ENCODE measurements at places on chromosomes 16 and 17. TPM values are rescaled to one million over a fixed set of nuclear protein-coding genes. Genes with fewer than 3 reads are reported as not detected.
A peak's percentile ranks its signal among the peaks of the same experiment; 100 is the strongest.

DNA sequence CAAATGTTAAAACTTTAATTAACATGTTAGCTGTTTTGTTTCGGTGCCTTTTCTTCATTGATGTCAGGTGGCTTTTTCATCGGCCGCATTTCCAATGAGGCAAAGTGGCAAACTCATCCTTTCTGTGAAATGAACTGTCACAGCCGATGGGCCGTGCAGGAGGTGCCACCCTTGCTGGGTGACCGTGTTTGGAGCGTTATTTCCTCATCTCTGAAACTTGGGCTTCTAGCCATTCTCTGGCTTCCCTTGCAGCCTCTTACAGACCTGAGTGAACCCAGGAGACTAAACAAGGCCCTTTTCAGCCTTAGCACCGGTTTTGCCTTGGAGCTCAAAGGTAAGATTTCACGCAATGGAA, 42.2 kb upstream of the PRSS54 start:
- DNase-seq = no peak

DNA sequence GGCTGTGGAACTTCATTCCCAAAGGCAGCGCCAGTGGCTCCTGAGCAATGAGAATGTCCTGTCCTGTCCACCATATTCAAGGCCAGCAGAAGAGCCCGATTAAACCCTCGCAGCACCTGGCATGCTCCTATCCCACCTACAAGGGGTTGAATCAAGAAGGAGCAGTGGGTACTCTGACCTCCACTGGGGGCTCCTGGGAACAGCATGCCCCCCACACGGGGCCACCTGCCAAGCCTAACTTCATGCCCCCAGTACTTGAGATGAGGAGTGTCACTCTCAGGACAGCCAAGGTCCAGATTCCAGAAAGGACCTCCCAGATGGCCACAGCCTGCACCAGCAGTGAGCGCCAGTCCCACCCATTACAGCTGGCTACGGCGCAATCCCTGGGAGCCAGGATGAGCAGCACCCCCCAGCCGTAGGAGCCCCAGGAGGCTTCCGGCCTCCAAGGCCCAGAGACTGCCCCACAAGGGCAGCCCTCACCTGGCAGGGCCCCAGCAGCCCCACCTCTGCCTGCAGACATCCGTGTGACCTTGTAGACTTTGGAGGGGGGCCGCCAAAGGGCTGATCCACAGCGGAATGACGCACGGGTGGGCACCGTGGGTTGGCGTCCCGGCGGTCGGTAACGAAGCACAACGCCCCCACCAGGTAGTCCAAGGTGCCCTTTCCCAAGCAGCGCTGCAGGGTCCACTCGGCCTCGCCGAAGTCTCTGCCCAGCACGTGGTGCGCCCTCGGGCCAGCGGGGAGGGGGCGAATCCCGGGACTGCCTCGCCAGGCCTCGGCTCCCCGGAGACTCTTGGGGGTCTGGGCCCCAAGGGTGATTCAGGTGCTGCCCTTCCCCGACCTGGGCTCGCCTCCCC, 1.0 kb upstream of the MPDU1 start:
- no peak for DNase-seq

GRCh38 chr17:50118076-50118827, 11.7 kb downstream of the SAMD14 start:
- DNase-seq = no peak

GRCh38 chr16:20844054-20844453, 37.7 kb downstream of the REXO5 start:
- no peak for DNase-seq

DNA sequence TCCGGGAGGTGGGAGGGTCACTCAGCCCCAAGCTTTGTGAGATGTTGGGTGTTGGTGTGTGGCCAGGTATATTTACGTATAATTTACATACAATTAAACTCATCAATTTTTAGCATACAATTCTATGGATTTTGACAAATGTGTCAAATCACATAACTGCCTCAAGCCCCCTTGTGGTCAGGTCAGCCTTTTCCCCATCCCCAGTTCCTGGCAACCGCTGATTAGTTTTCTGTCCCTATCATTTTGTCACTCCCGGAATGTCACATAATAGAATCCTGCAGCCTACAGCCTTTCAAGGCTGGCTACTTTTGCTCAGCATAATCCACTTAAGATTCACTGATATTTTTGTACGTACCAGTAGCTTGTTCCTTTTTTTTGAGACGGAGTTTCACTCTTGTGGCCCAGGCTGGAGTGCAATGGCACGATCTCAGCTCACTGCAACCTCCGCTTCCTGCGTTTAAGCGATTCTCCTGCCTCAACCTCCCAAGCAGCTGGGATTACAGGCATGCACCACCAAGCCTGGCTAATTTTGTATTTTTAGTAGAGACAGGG, 19.3 kb upstream of the RAI1 start:
- no peak for DNase-seq

- DNase-seq = peak; percentile 78
Measured at GRCh38 chr16:50695017-50696000, 1.9 kb downstream of the NOD2 start.

DNA sequence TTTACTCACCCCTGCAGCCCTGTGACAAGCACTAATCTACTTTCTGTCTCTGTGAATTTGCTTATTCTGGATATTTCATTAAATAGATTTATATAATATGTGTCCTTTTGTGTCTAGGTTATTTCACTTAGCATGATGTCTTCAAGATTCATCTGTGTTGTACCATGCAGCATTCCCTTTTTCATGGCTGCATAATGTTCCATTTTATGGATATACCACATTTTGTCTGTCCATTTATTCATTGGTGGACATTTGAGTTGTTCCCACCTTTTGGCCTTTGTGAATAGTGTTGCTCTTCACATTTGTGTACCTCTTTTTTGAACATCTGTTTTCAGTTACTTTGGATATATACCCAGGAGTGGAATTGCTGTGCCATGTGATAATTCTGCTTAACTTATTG, 110.3 kb downstream of the ELAC2 start:
- DNase-seq = no peak

DNA sequence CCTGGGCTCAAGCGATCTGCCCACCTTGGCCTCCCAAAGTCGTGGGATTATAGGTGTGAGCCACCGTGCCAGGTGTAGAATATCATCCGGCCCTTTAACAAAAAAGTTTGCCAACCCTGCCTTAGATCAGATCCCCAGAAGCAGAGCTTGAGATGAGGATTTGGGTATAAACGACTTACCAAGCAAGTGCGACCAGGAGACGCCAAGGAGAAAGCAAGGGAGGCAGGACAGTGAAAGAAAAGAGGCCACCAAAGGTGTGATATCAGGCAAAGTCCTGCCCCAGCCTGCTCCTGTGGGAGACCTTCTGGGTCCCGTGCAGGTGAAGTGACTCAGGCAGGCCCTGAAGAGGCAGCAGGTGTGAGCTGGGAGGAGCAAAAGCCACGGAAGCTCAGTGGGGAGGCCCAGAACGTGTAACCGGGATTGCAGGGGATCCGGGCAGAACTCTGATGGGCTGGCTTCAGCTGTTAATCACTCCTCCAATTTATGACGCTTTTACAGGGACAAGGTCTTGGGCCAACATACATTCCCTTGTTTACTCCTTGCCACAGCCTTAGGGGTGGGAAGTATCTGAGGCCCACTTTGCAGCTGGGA, 14.1 kb upstream of the CALB2 start:
- DNase-seq = no peak

DNA sequence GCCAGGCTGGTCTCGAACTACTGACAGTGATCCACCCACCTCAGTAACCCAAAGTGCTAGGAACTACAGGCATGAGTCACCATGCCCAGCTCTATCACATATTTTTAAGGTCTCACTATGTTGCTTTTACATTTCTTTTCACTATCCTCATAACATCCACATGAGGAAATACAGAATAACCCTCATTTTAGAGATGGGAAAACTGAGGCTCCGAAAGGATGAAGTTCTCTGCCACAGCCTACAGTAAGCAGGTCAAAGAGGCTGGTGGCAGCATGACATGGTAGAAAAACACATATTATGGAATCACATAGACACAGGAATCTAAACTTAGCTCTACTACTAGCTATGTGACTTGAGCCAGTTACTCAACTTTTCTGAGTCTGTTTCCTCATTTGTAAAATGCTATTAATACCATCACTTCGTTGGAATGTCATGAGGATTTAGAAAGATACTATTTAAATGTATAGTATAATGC, 32.2 kb downstream of the APPBP2 start:
- no peak for DNase-seq

- no peak for DNase-seq
Measured at GRCh38 chr16:24668481-24669061, 60.9 kb upstream of the TNRC6A start.

DNA sequence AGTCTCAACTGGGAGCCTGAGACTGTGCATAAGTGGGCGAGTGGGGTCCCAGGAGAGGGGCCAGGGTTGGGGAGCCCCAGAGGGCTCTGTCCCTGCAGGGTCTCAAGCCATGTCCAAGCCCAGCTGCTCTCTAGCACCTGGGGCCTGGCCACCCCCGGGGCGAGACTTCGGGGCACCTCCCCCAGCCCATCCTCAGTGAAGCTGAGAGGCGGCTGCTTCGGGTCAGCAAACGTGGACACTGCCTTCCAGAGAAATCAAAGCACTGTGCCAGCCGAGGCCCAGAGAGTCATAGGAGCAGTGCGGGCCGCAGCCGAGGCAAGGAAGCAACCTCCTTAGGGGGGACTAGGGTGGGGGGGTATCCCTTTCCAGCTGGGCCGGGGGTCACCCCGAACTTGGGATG, 77.5 kb downstream of the ENGASE start:
- no peak for DNase-seq

GRCh38 chr17:72426321-72426720, 305.5 kb downstream of the SOX9 start:
- DNase-seq = no peak

- DNase-seq = no peak
Measured at GRCh38 chr17:31544186-31544585, 152.7 kb downstream of the RAB11FIP4 start.

GRCh38 chr17:39173526-39174274, 7.7 kb upstream of the ARL5C start:
- DNase-seq = no peak

DNA sequence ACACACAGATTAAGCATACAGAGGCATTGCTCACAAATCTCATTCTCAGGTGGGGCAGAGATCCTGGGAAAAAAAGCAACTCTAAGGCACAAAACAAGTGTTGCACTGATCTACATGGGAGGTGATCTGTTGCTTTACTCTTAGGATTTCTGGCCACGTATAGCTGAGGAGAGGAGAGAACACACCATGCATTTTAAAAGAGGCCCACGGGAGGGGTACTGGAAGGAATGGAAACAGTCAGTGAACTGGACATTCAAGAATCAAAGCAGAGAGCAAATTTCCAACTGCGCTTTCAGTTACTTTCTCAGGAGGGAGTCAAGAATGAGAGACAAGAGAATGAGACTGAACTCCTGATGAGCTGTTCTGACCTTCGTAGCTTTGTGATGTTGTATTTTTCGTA, 1105.9 kb downstream of the CDH8 start:
- DNase-seq = no peak

DNA sequence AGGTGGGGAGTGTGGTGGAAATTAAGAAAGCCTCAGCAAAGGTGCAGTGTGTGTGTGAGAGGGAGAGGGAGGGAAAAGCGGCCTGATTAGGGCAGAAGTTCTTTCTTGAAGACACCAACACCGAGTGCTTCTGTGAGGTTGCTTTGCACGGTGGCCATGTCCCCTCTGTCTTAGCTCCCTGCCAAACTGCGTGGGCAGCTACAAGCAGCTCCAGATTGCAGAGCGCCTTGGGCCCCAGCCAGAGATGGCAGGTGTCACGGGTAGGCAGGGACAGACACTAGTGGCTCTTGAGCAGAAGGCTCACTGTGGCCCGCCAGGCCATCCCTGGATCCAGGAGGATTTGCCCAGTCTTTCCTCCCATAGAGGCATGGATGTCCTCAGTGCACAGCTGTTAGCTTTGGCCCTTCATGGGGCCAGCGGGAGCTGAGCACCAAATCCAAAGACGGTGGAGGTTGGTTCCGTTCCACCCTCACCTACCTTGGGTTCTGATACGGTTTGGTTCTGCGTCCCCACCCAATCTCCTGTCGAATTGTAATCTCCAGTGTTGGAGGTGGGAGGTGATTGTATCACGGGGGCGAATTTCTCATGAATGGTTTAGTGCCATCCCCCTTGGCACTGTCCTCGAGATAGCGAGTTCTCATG, 21.4 kb downstream of the KIAA0513 start:
- DNase-seq = no peak

DNA sequence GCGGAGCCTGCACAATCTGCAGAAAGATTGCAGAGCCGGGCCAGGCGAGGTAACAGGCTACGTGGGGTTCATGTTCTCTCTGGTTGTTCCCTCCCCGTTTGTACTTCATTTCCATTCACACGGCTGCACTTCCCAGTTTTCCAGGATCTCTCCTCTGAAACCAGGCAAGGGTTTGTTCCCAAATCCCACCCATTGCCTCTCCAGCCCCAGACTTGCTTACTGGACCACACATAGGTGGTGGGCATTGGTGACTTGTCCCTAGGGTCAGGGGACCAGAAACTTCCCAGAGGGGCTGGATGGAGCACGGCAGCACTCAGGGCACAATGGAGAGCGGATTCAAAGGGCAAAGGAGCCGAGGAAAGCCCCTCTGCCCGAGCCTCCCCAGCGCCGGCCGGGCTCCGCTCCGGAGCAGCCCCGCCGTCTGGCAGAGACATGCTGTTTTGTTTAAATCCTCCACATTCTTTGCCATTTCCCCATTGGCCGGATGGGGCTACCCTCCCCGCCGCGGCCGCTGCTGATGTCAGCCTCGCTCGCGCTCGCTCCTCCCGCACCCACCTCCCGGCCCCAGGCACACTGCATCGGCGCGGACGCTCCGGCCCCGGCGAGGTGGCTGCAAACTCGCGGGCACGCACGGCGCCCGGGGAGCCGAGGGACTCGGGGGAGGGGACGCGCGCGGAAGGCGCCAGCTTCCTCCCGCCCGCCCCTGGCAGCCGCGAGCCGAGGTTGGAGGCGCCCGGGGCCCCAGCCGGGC, at the start of gene PITPNC1:
Gene PITPNC1, plus strand, starts transcription at position 545 of the 751 bp plus-strand sequence.
- peak; percentile 84 for DNase-seq

GRCh38 chr16:3874794-3875692, 5.5 kb downstream of the CREBBP start:
- no peak for DNase-seq

GRCh38 chr16:50841081-50841886, 99.4 kb downstream of the CYLD start:
- no peak for DNase-seq

- peak; percentile 83 for DNase-seq
Measured at GRCh38 chr16:69131839-69132423, 457 bp downstream of the CHTF8 start.

- no peak for DNase-seq
Measured at GRCh38 chr17:69375229-69375628, 39.3 kb upstream of the MAP2K6 start.

DNA sequence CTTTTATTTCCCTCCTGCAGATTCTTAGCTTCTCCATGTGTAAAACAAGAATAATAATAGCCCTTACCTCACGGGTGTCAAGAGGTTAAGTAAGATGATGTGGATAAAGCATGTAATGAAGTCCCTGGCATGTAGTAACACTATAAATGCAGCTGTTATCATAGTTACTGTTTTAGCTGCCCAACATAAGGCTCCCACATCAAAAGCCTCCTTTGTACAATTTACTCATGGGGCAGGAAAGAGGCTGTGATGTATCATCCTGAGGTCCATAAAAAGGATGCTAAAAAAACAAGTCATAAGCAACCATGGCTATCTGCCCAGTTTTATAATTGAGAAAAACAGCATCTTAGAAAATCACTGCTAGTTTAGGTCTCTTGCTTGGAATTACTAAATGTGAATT, 339.7 kb downstream of the CA10 start:
- no peak for DNase-seq

The ADGRG1 gene
- 78.4 TPM for total RNA-seq

The ANKRD13B gene
- total RNA-seq = 8.8 TPM

The TBC1D3H gene
- total RNA-seq = not detected

The TEKT1 gene
- not detected for total RNA-seq

The GPR179 gene
- not detected for total RNA-seq

The SCN4A gene
- total RNA-seq = 0.17 TPM

The FN3KRP gene
- total RNA-seq = 24.7 TPM

The ABCC12 gene
- not detected for total RNA-seq

The ZNF19 gene
- total RNA-seq = 7.6 TPM

The TEDC2 gene
- total RNA-seq = 4.0 TPM

The RAC3 gene
- 11.5 TPM for total RNA-seq

Measured in left lung (tissue), 14 donors.